ENCODE measurements at places on chromosomes 3 and 15.

DNA sequence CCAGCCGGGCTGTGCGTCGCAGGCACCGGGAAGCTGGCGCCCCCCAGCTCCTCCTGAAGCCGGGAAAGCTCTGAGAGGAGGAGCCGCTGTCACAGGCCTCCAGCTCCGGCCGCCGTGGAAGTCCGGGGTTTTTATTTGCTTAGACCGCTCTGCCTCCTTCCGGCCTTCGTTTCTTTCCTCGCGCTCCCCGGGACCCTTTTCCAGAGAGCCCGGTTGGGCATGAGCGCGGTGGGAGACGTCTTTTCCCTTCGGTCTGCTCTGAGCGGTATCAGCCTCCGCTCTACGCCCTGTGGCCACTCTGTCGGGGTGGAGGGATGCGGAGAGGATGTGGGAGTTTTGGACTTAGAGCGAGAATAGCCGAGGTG is 559 bp downstream of the SENP5 start:
- DNase-seq = no peak

GRCh38 chr3:9730657-9731205 is 804 bp upstream of the BRPF1 start:
- peak; percentile 11 for DNase-seq

GRCh38 chr3:73557986-73558726 is 66.6 kb downstream of the PDZRN3 start:
- no peak for DNase-seq

GRCh38 chr3:111260878-111261277 is 189.3 kb downstream of the NECTIN3 start:
- DNase-seq = no peak

DNA sequence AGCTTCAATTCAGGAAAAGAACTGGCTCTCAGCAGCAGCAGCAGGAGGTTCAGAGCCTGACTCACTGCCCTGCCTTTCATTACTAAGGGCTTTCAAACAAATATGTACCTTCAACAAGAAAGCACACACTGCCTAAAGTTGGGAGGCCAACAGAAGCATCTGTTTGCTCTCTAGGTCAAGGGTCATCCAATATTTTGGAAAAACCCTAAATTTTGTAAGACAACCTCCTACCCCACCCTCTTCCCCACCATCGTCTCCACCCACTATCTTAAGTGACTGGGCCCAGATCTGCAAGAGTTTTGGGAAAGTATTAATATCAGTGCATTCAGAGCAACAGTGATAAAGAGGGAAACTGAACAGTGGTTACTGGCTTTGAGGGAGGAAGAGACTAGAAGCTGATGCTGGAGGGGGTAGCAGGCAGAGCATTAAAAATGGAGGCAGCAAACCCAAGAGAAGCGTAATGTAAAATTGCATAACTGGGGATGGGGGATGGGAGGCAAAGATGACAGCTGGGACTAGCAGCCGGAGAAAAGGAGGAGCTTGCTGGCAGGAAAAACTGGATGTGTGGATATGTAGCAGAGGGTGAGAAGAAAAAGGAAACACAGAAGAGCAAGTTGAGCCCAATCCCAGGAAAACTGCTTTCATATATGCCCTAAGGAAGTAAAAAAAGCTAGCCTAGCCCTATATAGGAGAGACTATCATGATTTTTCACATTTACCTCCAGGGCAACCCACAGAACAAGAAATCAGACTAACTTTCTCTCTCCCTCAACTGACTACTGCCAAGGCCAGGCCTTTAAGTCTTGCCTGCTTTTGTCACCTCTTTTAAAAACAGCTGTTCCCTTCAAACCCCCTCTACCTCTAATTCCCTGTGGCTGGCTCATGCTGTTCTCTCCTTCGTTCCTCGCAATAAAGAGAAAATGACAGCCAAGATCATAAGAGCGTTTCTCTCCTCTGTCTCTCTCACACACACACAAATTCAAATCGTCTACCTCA is 31.4 kb downstream of the NPTN start:
- no peak for DNase-seq

- no peak for DNase-seq
Measured at GRCh38 chr3:130341882-130342281, 3.6 kb upstream of the COL6A5 start.

GRCh38 chr3:29318251-29318650 is 37.4 kb downstream of the RBMS3 start:
- DNase-seq = no peak

DNA sequence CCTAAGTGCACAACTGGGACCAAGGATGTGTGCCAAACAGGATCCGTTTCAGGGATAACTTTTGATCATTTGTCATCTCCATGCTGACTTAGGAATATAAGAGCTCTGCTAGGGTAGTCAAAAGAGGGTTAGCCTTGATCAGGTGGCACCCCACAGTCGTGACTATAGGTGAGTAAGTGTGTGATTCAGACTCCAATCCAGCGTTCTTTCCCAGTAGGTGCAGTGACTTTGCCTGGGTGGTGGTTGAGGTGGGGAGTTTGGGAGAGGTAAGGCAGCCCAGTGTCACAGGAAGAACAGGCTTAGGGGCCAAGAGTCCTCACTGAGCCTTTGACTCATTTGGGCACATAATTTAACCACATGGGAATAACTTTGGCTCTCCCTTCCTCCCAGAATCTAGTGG is 51.0 kb downstream of the CHDH start:
- DNase-seq = no peak

- no peak for DNase-seq
Measured at GRCh38 chr3:111080413-111080812, 8.8 kb downstream of the NECTIN3 start.

GRCh38 chr15:73325191-73325861 is 43.4 kb downstream of the HCN4 start:
- no peak for DNase-seq

GRCh38 chr3:129621626-129622225 is 15.2 kb upstream of the PLXND1 start:
- no peak for DNase-seq

GRCh38 chr15:101391981-101392640 is 97.1 kb upstream of the SNRPA1 start:
- DNase-seq = no peak

- DNase-seq = no peak
Measured at GRCh38 chr3:181917027-181917426, 205.3 kb downstream of the SOX2 start.

- DNase-seq = no peak
Measured at GRCh38 chr3:106257172-106257571, 388.4 kb upstream of the CBLB start.

DNA sequence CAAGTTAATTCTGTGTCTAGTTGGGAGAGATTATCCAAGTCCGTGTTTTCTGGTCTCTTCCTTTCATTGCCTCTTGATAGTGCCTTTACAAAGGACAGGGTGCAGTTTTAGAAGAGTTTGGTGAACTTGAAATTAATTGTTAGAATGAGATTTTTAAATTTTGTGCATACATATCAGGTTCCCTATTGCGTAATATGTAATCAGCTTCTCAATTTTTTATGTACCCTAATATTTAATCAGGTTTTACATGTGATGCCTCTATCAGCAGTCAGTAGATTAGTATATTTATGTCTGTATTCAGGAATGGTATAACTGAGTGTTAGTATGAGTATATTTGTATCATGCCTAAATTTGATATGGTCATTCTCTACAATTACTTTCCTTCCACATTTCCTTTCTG is 4.9 kb downstream of the SEC62 start:
- no peak for DNase-seq

GRCh38 chr15:31230630-31231485 is 95.8 kb upstream of the KLF13 start:
- no peak for DNase-seq

DNA sequence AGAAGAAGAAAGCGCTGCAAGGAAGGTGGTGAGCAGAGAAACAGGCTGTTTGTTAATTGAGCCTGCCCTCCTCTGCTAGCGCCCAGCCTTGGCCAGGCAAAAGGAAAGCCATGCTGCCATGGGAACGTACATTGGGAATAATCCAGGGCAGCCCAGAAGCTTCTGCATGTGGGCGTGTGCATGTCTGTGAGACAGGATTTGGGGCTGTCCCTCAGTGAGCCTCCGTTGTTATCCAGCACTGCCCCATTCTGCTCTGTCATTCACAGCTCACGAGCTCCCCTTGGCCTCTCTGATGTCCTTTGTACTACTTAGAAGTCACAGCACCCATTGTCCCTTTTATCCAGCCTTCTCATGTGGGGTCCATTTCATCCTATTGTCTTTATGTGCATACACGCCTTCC is 239.1 kb upstream of the ROPN1 start:
- no peak for DNase-seq

DNA sequence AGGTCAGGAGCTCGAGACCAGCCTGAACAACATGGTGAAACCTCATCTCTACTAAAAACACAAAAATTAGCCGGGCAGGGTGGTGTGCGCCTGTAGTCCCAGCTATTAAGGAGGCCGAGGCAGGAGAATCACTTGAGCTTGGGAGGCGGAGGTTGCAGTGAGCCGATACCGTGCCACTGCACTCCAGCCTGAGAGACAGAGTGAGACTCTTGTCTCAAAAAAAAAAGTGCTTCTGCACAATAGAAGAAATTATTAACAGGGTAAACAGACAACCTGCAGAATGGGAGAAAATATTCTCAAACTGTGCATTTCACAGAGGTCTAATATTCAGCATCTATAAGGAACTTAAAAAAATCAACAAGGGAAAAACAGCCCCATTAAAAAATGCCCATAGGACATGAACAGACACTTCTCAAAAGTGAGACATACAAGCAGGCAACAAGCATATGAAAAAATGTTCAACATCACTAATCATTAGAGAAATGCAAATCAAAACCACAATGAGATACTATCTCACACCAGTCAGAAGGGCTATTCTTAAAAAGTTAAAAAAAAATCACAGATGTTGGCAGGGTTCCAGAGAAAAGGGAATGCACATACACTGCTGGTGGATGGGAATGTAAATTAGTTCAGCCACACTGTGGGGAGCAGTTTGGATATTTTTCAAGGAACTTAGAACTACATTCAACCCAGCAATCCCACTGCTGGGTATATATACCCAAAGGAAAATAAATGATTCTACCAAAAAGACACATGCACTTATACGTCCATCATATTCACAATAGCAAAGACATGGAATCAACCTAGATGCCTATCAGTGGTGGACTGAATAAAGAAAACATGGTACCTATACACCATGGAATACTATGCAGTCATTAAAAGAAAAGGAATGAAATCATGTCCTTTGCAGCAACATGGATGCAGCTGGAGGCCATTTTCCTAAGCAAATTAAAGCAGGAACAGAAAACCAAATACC is 75.5 kb downstream of the MSL2 start:
- DNase-seq = no peak

DNA sequence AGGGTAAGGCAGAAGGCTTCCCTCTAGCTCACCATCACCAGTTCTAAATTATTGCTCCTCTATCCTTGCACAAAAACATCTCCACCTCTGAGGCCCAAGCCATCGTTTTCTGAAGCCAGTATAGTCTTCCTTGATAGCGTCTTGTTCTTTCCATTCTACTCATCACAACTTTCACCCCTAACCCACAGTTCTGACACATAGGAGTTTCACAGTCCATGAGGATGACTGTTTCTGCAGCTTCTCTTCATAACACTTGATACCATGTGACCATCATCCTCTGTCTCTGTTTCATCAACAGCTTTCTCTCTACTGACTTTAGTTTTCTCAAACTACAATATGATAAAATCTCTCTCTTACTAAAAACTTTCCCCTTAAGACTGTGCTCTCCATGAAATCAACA is 1166.5 kb downstream of the ROBO1 start:
- DNase-seq = no peak

GRCh38 chr15:74656935-74657535 is 38.8 kb downstream of the EDC3 start:
- DNase-seq = no peak

DNA sequence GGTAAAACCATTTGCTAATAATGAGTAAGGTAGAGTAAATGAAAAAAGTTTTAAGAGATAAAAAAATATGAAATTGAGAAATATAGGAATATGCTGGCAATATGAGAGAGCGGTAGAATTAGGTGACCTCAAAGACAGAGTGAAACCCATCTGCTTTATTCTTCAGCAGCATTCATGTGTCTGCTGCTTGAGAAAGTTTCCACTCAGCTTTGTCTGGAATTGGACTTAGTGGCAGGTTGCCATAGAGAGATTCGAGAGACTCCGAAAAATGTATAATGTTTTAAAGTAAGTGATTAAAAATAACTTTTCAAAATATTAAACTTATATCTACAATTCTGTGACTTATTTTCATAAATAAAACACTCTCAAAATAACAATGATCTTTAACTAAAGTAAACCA is 5.0 kb downstream of the SUCNR1 start:
- no peak for DNase-seq

DNA sequence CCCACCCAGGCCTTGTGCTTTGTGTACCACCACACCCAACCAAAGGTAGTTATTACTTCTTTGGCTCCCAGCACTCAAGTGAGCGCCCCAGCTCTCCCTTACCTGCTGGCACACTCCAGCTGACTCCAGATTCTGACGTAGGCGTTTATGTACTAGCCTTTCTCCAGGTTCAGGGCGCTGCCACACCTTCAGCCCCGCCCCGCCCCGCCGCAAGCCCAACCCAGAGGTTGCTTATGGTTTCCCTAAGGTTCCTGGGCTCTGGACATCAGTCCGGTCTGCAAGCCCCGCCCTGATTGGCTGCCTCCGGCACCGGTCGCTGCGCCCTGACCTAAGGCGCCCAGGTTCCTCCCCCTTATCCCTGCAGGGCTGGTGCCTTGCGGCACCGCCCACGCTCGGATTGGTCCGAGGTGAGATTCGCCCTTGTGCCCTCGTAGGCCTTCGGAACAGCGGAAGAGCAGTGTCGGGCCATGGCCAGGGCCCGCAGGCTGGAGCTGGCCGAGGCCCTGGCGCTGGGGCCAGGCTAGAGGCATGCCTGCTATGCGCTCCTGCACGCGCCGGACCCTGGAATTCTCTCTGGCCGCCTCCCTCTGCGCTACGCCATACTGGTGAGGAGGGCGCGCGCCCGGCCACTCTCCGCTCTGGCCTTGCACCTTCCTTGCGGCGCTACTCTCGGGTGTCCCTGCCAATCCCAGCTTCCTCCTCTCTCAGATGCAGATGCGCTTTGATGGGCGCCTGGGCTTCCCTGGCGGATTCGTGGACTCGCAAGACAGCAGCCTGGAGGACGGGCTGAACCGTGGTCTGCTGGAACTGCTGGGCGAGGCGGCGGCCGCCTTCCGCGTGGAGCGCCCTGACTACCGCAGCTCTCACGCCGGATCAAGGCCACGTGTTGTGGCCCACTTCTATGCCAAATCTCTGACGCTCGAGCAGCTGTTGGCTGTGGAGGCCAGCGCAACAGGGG is 19.8 kb upstream of the NUDT16 start:
- no peak for DNase-seq

DNA sequence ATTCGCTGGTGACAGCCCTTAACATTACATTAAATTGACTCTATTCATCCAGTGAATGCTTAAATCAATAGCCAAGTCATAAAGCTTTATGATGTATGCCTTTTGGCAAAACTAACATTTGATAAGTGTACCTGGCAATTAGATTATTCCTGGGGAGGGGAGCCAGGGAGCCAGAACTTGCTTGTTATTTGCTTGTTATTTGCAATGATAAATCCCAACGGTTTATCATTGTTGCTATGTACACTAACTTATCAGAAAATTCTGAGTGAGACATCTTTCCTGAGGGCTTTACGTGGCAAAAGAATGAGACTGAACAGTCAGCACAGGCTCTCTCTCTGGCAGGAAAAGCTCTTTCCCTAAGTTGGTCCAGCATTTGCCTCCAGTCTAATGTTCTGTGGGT is 35.8 kb upstream of the FBN1 start:
- no peak for DNase-seq

- DNase-seq = no peak
Measured at GRCh38 chr3:33159981-33160380, 46.2 kb downstream of the CRTAP start.

Measured in stimulated activated CD4-positive, alpha-beta T cell treated with anti-CD3 and anti-CD28 coated beads, TNF-alpha, amount 100 ng/mL, for 1 hour (primary cell).